ENCODE measurements at places on chromosomes 12 and 14.

GRCh38 chr12:12562016-12562483 is 613 bp downstream of the DUSP16 start:
- DNase-seq = peak; percentile 44

DNA sequence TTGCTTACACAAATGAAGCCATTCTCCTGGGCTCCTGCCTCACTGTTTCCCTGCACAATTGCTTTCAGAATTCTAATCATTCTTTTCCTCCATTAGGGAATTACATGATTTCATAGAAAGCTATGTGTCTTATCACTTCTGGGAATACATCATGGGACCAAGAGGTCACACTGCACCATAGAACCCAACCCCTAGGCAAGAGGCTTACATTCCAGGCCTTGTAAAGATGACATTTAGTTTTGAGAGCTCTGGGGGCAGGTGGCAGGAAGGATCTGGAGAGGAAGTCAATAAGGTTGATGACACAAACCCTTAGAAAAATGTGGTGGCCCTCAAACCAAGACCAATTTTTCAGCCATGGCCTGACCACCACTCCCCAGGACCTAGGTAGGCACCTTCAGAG is 57.1 kb downstream of the NUAK1 start:
- no peak for DNase-seq

GRCh38 chr14:70658899-70659298 is 17.2 kb downstream of the TTC9 start:
- no peak for DNase-seq

DNA sequence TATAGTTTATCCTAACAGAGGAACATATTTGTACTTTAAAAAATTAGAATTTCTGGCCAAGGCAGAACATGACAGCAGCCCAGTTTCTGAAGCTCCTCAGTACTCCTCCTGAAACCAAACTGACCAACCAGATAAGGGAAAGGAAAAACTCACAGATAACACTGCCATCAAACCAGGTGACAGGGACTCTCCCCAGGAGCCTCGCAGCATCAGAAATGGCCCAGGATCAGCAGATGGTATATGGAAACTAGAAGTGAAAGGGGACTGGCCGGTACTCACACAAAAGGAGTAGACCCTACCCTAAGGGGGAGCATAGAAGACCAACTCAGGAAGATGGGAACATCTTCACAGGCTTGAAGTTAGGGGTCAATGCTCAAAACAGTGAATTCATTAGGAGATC is 22.0 kb downstream of the GALC start:
- DNase-seq = no peak

DNA sequence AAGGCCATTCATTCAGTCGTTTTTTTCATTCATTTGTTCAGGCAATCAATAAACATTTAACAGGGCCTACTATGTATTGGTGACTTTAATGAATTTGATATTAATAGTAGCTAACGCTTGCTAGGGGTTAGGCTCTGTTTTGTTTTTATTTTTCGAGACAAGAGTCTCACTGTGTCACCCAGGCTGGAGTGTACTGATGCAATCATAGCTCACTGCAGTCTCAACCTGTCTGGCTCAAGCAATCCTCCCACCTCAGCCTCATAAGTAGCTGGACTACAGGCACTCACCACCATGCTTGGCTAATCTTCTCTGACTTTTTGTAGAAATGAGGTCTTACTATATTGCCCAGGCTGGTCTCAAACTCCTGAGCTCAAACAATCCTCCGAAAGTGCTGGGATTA is 25.6 kb upstream of the MED13L start:
- no peak for DNase-seq

DNA sequence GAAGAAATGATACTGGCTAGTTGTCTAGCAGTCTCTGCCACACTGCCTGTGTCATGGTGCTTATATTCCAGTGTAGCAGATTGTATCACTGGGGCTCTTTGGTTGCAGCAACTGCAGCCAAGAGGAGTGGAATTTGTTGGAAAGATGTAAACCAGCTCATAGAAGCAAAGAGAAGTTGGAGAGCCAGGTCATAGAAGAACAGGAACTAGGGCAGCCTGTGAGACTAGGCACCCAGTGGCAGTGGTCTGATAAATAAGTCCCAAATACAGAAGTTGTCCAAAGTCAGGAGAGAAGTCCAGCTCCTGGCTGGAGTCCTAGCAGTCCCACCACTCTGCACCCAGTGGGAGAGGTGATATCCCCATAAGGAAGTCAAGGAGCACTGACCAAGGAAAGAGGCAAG is 172.5 kb upstream of the ARID2 start:
- DNase-seq = peak; percentile 63

DNA sequence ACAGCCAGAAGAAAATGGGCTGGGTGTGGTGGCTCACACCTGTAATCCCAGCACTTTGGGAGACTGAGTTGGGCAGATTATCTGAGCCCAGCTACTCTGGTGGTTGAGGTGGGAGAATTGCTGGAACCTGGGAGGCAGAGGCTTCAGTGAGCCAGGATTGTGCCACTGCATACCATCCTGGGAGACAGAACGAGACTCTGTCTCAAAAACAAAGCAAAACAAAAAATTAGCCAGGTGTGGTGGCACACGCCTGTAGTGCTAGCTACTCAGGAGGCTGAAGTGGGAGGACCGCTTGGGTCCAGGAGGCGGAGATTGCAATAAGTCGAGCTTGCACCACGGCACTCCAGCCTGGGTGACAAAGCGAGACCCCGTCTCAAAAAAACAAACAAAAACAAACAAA is 3.8 kb upstream of the EMP1 start:
- DNase-seq = no peak

DNA sequence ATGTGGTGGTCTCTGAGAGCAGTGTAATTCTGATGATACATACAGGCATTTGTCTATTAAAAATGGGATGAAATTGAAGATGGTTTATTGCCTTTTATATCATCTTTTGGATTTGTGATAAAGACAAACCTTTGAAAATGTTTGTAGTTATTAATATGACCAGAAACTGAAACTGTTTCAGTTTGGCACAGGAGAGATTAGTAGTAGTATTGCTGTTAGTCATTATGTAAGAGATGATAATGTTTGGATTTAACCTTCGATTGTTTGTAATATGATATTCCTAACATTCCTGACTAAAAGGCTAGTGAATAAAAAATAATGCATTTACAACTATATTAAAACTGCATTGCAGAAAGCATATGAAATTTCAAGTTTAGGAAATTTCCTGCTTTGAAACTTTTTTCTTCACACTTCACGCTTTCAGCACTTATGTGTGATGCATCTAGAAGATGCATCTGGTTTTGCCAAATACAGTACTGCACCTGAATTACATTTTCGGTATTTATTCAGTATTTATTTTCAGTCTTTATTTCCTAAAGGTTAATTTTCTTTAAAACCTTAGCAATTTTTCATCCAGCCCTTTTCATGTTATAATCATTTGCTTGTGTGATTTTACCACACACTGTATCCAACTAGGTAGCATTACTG is 25.5 kb downstream of the ADIPOR2 start:
- DNase-seq = no peak

GRCh38 chr12:102326982-102327381 is 129.3 kb upstream of the PMCH start:
- DNase-seq = no peak

DNA sequence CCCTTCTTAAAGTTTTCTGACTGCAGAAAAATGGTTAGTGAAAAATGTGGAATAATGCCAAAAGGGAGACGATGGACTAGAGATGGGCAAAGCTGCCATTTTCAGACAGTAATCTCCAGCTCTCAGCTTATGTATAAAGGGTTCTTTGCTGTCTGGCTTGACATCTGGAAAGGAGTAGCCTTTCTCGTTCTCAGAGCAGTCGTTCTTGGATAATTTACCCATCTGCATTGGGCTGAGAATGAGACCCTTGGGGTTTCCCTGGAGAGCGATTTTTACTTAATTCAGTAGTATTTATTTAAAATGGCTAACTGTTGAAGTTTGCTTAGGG is 1.2 kb downstream of the NUDT4 start:
- DNase-seq = no peak

DNA sequence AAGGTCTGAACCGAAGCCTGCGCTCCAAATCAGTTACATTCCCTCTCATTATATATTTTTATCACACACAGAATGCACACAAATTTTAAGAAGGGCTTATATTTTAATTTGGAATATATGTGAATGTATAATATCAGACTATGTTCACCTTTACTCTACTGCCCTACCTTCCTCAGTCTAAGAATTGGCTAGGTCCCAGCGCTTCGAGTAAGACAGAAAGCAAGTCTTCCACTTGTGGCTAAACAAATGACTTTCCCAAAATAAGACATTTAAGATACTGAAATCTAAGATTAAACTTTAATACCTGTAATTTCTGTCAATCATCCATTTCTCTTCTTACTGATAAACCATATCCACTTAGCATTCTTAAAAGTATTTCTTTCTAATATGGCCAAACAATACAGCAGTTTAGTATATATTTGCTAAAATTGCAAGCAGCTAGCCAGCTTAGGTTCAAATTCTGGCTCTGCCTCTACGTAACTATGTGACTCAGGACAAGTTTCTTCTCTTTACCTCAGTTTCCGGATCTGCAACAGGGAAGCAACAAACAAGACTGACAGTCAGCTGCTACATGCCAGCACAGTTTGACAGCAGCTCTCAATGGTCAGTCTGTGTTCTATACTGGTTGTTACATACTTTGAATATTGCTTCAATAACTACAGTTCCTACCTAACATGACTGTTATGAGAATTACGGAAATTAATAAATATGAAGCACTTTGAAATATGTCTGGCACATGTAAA is 2.0 kb downstream of the INTS13 start:
- peak; percentile 37 for DNase-seq

DNA sequence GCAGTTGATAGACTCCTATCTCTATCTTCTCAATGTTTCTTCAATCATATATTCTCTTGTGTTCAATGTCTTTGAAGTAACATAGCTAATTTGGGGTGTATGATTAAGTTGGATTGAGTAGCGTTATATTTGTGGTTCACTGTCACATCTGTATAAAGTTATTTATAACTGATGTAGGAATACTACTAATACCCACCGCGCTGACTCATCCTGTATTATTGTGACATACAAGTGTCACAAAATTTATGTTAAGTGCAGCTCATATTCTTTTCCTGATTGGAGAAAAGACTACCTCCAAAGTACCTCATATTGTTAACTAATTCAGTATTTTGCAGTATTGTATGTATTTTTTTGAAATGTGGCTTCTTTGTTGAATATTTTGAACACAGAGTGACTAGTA is 940.8 kb downstream of the SLC6A15 start:
- DNase-seq = no peak

DNA sequence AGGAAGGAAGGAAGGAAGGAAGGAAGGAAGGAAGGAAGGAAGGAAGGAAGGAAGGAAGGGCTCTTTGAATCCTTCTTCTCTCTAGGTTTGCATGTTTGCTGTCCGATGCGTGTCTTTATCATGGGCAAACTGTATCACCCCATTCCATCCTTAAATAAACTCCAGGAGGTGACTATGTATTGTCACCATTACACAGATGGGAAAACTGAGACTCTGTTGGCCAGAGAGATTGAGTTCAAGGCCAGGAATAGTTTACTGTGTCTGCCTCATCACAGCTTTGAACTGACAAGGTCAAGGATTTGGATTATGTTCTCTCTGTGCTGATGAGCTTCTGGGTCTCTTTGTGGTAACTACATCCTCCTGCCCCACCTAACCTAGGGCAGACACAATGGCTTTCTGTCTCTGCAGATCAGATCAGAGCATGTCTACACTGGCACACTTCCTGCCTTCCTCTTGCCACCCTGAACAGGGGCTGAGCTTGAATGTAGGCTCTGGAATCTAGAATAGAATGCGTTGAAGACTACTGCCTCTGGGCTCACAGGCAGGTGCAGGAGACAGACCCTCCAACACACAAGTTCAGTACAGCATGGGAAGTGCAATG is 78.9 kb upstream of the MAP1LC3B2 start:
- DNase-seq = no peak

- no peak for DNase-seq
Observed at GRCh38 chr14:94970941-94971730, 186.2 kb downstream of the DICER1 start.

DNA sequence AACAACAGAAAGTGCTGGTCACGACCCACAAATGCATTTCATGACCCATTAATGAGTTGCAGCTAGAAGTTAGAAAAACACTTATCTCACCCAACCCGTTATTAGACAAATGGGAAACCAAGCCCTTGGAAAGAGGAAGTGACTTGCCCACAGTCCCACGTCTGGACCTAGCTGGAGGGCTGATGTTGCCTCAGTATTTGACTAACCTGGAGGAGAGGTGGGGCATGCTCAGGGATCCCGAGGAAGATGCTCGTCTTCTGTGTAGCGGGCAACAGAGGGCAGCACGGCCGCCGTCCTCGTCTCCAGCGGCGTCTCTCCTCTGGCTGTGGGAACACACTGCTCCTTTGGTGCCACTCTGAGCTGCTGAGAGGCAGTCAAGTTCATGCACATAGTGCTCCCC is 12.7 kb downstream of the CCND2 start:
- peak; percentile 78 for DNase-seq

- DNase-seq = no peak
Observed at GRCh38 chr14:92877757-92878431, 45.1 kb upstream of the CHGA start.

GRCh38 chr14:38255408-38255672 is 553 bp downstream of the CLEC14A start:
- no peak for DNase-seq

GRCh38 chr14:62158779-62159178 is 396.6 kb downstream of the SNAPC1 start:
- no peak for DNase-seq

DNA sequence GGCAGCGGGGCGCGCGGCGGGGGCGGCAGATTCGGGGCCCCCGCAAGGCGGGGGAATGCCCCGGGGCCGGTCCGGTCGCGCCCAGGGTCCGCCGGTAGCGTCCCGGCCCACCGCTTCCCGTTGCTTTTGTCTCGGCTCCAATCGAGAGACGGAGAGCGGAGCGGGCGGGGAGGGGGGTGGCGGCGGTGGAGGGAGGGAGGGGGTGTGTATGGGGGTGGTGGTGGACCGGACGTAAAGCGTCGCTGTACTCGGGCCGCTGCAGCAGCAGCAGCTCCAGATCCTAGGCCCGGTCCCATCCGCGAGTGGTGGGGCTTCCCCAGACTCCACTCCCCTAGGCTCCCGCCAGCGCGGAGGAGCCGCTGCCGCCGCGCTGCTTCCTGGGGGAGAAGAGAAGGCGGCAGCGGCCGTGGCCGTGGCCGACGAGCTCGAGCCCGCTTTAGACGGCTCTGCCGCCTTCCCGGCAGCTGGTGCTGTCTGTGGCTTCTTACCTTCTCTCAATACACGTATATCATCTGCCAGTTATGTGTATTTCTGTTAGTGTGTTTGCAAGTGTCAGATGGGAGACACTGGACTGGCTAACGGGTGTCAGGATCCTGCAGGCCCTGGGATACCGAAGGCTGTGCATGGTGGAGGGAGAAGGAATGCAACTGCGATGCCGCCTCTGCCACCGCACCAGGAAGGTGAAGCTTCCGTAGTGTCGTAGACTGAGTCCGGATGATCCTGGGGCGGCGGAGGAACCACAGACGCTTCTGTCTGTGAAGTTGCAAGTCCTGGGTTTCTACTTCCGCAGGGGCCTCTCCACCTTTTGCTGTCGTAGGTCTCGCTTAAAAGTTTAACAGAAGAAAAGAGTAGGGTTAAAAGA is 508 bp downstream of the CNOT2 start:
- DNase-seq = peak; percentile 55

DNA sequence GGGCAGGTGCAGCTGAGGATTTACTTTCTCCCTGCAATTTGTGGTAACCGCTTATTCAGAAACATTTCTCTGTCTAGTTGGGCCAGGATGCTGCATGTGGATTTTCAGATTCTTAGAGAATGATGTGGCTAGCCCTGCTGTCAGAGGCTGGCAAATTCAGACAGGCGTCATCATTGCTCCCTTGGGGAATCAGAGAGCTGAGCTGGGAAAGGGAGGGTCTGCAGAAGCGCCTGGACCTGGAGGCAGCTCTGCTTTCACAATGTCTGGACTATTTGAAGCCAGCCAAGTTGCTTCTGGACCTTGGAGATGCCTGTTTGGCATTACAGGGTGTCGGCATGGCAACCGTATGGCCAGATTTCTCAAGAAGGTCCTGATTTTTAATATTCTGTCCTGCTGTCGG is 3.4 kb downstream of the GALNT16 start:
- no peak for DNase-seq
